Left lobe of liver (tissue), 2 donors: ENCODE measurements at places on chromosomes 12 and 14.

DNA sequence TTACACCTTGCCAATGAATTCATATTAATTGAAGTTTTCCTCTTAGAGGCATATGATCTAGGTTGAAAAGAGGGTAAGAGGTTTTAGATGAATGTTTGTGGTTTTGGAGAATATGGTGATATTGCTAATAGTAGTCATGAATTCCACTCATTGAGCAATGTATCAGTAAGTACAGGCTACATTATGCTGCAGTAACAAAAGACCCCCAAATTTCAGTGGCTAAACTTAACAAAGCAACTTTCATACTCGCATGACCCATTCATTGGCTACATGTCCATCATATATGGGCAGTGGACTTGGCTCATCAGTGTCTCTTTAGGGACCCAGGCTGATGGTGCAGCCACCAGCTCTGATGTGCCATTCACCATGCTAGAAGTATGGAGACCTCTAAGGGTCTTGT, 196.6 kb upstream of the MYL2 start:
- DNase-seq: no peak

- DNase-seq: no peak
Observed at GRCh38 chr12:131783915-131784541, 44.2 kb upstream of the MMP17 start.

- DNase-seq: no peak
Observed at GRCh38 chr14:90645842-90646443, 170.3 kb downstream of the TTC7B start.

DNA sequence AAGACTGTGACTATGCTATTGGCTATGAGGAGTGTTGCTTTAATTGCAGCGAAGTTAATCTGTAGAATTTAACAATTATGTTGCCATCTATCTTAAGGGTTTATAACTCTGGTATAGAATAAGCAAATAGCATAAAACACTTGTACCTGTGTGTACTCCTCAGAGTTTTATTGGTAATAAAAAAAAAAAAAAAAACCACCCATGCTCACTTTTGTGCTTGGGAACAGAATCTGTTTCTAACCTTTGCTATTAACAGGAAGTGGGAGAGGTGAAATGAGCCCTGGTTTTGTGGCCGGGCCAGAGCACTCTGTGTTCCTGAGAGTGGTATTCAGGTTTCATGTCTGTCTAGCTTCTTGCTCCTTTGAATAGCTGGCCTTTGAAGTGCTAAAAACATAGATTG, 53.1 kb downstream of the PDE3A start:
- DNase-seq: no peak

DNA sequence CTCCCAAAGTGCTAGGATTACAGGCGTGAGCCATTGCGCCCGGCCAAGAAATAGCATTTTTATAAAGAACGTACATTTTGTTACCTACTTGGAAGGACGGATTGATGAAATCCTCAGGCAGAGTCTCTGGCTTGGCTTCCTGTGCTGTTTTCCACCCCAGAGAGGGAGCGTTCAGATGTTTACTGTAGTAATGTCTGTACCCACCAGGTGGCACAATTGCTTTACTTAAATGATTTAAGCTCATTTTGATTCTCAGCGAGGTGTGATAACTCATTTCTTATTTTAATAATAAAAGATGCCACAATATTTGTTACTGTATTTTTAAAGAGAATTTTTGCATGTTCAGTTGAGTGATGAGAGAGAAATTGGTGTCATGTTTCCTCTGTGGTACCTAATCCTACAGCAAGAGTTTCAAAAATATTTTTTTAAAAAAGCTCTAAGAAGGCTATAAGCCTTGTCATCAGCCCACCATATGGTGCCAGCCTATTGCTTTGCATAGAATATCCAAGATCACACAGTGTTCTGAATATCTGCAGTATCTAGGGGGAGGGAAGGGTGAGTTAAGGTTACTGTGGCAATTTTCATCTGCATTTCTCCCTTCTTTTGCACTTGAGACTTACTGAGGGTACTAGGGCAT, 82.6 kb upstream of the TRAF3 start:
- DNase-seq: peak; percentile 52

DNA sequence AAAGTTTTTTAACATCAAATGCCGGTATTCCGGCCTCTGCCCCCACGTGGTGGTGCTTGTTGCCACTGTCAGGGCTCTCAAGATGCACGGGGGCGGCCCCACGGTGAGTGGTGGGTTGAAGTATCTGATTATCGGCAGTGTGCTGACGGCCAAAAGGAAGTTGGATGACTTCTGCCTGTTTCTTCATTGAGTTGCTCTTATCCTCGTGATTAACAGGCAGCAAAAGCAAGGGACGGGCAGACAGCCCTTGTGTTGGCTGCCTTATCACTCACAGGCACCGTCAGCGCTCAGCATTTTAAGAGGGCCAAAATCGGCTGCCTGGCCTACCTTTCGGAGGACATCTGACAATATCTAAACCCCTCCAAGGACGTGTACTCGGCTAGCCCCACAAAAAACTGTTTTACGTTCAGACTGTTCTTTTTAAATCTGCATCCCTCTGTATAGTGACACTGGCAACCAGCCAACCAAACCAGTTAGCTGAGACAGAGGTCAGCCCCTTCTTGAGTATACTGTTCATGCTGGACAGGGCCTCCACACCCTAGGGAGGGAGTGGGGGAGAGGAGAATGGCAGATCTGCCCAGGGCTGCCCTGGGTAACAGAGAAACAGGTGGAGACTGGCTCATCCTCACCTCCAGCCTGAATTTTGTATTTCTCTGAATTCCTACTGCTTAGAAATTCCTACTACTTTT, 22.9 kb upstream of the AKAP5 start:
- DNase-seq: no peak

GRCh38 chr14:95038521-95039250, 118.6 kb downstream of the DICER1 start:
- peak; percentile 36 for DNase-seq

DNA sequence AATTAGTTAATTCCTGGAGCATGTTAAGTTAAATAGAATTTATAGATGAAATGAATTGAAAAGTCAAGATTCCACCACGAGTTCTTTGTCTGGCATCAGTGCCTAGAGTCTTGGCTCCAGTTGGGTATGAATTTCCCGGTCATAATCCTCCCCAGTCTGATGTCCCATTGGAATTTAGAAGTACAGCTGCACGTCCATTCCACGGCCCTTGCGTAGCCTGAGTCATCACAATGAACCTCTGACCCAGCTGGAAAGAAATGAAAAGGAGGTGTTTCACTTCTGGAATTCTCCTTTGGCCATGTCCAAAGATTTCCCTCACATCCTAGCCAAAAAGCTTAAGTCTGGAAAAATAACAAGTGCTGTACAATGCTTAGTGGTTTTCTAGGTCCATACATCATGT, 122.7 kb downstream of the KICS2 start:
- DNase-seq: no peak

DNA sequence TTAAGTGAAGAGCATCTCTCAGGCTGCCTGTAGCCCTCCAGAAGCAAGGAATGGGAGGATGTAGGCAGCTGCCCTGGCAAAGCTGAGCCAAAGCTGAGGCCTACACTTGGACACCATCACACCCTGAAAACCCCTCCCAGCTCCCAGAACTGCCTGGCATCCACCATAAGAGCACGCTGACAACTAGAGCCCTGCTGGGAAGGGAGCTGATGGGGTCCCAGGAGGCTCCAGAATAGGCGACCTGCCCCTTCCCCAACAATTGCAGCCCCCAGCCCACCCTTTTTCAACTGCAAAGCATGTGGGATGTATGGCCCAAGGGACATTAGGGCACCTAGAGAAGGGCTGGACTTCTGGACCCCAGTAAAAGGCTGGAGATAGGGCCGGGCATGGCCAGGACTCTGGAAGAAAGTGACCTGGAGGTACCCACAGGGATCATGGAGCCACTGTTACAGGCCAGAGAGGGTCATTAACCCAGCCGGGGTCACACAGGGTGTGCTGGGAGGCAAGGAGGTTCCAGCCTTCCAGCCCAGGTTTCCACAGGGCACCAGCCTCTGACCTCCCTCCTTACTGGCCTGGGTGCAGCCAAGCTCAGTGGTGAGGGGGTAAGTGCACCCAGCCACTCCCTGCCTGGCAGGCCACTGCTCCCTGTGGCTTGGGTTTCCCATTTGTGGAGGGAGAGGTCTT, 27.8 kb downstream of the FAM222A start:
- peak; percentile 42 for DNase-seq

DNA sequence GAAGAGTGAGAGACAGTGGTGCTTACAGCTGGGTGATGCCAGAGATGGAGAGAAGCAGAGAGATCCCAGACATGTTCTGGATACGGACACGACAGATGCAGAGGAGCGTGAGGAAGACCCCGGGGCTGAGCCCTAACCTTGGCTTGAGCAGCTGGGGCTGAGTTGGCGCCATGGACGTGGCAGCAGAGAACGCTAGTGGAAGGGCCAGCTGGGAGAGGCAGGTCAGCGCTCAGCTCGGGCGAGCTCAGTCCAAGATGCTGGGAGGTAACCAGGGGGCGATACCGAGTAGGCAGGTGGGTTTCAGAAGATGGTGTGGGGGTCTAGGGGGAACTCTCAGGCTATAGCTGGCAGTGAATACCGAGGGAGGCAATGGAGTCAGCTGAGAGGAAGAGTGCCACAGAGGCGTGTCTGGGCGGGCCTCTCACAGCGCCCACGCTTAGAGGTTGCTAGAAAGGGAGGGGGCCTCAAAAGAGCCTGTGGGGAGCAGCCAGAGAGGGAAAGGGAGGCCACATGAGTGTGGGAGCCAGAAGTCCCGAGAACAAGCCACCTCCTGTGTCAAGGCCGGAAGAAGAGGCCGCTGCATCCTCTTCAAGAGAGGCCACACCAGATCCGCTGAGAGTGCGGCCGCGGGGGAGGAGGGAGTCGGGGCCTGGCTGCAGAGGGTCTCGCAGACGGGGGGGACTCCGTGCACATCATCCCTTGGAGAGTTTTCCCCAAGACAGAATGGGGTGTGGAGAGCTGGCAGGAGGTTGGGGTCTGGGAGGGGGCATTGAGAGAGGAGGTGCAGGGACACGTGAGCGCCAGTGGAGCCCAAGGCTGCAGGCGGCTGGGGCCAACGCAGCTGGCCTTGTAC, 57.0 kb upstream of the DIO3 start:
- peak; percentile 32 for DNase-seq

DNA sequence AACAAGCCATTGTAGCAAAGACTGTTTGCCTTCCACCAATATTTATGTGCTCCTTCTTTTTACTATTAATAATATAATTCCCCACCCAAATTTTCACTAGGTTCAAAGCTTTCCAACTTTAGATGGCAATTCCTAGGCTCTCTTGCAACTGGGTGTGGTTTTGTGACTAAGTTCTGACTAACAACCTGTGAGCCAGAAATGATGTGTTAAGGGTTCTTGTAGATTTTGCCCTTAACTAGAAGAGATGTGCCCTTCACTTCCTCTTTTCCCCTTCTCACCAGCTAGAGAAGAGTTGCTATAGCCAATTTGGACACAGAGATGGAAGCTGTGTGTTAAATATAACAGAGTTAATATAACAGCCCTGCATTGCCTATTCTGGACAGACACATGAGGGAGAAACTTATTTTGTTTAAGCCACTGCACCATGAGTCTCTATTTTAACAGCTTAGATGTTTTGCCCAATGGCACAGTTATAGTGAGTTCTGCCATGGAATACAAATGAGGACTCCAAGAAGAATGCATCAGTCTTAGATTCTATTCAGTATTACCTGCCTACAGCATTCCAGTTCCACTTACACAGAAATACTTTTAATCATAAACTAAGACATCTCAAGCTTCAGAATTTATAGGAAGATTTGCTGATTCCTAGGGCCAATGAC, 216.2 kb downstream of the DUSP6 start:
- no peak for DNase-seq

GRCh38 chr12:59004456-59004855, 84.2 kb upstream of the LRIG3 start:
- DNase-seq: no peak
